ENCODE measurements at places on chromosomes 1 and 21. TPM values are rescaled to one million over a fixed set of nuclear protein-coding genes. Genes with fewer than 3 reads are reported as not detected.

DNA sequence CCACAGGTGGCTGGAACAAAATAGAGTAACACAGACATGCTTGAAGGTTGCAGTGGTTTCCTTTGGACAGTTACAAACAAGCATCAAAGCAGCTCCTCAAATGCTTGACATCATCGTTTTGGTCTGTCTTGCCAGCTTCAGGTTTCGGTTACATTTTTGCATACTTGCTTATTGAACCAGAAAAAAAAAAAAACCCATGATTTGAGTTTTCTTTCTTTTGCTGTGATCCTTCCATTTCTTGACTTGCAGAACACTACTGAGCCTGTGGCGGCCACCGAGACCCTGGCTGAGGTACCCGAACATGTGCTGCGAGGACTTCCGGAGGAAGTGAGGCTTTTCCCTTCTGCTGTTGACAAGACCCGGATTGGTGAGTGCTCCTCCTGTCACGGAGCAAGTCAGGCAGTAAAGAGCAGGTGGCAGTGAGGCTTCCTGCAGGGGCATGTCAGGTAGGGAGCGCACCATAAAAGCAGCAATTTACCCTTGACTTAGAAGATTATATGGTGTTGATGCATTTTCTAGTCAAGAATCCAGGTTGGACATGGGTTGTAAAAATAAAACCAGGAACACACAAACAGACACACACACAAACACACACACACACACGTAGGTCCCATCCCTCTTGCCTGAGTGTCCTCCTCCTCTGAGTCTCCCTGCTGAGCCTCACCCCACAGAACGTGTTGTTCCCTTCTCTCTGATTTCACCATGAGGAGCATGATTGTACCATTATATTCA is 30.9 kb downstream of the PRDM2 start:
- peak; percentile 56 for DNase-seq
- H3K4me3 ChIP-seq = peak overlapping the region; percentile 3
- H3K27ac ChIP-seq = peak overlapping the region; percentile 82
- H3K4me1 ChIP-seq = peaks cover 36% of the 10 kb centered on the region
- no peaks in the 10 kb centered on the region for H3K27me3 ChIP-seq
- H3K36me3 ChIP-seq = no peaks in the 10 kb centered on the region

Gene PPIAL4G
- not detected for total RNA-seq

- H3K36me3 ChIP-seq = no peaks in the 10 kb centered on the region
- H3K27me3 ChIP-seq = no peaks in the 10 kb centered on the region
- no peak overlapping the region for H3K4me3 ChIP-seq
- H3K4me1 ChIP-seq = no peaks in the 10 kb centered on the region
These were observed 595.6 kb upstream of the PKN2 start for GRCh38 chr1:88088481-88088880.

DNA sequence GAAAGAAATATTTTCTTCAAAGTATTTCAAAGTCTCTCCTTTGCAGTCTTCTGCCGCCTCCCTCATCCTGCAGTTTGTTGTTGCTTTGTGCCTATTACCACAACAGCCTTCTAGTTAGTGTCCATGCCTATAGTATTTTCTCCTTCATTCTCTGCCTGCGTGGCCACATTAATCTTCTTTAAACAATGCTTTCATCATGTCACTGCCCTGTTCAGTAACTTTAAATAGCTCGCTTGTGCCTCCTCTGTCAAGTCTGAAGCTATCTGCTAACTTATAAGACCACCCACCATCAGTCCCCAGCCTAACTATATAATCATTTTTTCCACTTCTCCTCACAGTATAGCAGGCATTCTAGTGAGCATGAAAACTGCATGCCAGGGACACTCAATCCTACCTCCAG is 290.3 kb downstream of the PDE4B start:
- no peak overlapping the region for H3K27ac ChIP-seq
- no peak overlapping the region for H3K4me3 ChIP-seq
- DNase-seq = no peak
- no peaks in the 10 kb centered on the region for H3K36me3 ChIP-seq
- H3K4me1 ChIP-seq = no peaks in the 10 kb centered on the region

DNA sequence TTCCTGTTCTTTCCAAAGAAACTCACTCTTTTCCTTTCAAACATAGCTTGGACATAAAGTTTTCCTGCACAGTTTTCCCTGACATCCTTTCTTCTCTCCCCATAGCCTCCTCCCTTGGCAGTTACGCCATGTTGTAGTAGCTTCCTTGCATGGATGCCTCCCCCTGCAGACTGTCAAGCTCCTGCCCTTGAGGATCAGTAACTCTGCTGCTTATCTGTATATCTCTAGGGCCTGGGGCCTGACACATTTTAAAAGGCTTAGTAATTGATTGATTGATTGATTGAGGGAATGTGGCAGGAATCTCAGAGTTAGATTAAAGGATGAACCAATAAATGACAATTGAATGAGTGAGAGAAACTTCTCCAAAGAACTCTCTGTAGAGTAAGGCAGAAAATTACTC is 143.7 kb downstream of the NEK7 start:
- H3K27ac ChIP-seq = no peak overlapping the region
- H3K4me3 ChIP-seq = no peak overlapping the region
- H3K27me3 ChIP-seq = no peaks in the 10 kb centered on the region
- no peaks in the 10 kb centered on the region for H3K4me1 ChIP-seq

DNA sequence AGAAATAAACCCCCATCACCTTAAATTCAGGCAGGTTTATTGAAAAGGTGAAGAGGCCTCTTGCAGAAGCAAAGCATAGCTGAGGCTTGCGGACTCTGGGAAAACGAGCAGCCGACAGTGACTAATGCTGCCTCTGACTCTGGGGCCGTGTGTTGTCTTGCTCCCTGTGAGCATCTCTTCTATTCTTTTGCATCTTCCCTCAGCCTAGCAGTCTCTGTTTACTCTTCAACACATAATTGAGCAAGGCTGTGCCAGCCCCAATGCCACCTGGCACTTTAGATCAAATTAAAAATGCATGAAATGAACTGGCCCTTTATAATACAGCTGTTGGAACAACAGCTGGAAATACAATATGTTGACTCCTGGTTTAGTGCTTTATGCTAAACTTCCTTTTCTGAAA is 18.4 kb upstream of the REG4 start:
- no peak overlapping the region for H3K4me3 ChIP-seq
- DNase-seq = no peak
- H3K27ac ChIP-seq = no peak overlapping the region
- H3K4me1 ChIP-seq = no peaks in the 10 kb centered on the region

Gene IL19
- not detected for total RNA-seq

DNA sequence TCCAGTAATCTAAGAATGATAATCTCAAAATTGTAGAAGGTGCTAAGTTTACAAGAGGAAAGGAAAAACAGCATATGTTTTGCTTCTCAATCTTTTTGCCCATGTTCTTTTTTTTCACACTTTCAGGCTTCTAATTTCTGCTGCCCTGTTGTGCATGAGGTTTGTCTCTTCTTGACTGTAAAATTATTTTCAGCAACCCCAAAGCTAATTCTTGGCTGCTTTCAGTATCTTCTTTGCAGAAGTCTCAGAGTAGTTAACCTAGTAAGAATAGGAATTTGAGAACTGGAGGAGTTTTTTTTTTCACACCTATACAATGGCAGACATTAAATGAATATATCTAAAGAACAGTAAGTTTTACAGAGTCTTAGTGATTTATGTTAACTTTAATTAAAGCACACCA is 26.4 kb downstream of the DENND2D start:
- no peaks in the 10 kb centered on the region for H3K4me1 ChIP-seq
- H3K36me3 ChIP-seq = peaks cover 8% of the 10 kb centered on the region
- no peaks in the 10 kb centered on the region for H3K27me3 ChIP-seq
- no peak overlapping the region for H3K4me3 ChIP-seq
- no peak overlapping the region for H3K27ac ChIP-seq
- DNase-seq = no peak

Gene CYP4A22
- not detected for total RNA-seq

DNA sequence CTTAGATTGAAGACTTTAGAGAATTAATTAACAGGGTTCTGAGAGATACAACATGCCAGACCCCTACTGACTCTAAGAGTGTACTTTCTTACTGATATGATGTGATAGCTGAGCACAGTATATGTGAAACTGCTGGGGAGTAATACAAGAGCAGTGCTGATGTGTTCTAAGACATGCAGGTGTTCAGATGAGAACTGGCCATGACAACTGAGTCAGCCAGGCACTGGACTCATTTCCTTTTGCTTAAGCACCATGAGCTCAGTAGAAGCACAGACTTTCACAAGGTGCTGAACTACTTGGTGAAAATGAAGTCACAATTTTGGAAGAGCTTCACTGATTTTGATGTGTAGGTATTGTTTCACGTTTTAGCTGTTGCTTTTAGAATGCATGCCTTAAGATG is 15.9 kb upstream of the POGZ start:
- H3K27ac ChIP-seq = no peak overlapping the region
- no peak overlapping the region for H3K4me3 ChIP-seq
- H3K4me1 ChIP-seq = peaks cover 4% of the 10 kb centered on the region
- no peak for DNase-seq
- no peaks in the 10 kb centered on the region for H3K36me3 ChIP-seq
- H3K27me3 ChIP-seq = no peaks in the 10 kb centered on the region

GRCh38 chr1:69269491-69269890 is 298.2 kb upstream of the LRRC7 start:
- no peaks in the 10 kb centered on the region for H3K36me3 ChIP-seq
- H3K4me3 ChIP-seq = no peak overlapping the region
- no peak overlapping the region for H3K27ac ChIP-seq
- DNase-seq = no peak
- peaks cover 4% of the 10 kb centered on the region for H3K4me1 ChIP-seq
- H3K27me3 ChIP-seq = no peaks in the 10 kb centered on the region

DNA sequence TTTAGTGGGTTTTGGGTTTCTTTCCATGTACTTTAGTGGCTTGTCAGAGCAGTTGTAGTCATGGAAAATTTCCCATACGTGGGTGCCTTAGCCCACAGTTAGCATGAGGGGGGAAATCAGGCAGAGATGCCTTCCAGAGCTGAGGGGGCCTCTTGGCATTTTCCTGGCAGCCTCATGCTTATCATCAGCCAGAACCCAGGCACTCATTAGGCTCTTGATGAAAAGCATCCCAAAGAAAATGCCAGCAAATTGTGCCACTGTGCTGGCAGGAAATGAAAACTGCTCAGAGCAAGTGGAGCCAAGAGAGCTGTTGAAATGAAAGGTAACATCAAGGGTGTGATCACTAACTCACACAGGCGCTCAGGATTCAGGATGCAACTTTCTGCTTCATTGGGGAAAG is 128.0 kb downstream of the TNNI3K start:
- no peaks in the 10 kb centered on the region for H3K27me3 ChIP-seq
- H3K36me3 ChIP-seq = no peaks in the 10 kb centered on the region
- DNase-seq = peak; percentile 66
- no peak overlapping the region for H3K4me3 ChIP-seq

- H3K4me1 ChIP-seq = peaks cover 3% of the 10 kb centered on the region
- H3K27ac ChIP-seq = no peak overlapping the region
- DNase-seq = no peak
- H3K27me3 ChIP-seq = no peaks in the 10 kb centered on the region
These were observed 8.2 kb downstream of the TMCC2 start for GRCh38 chr1:205235951-205236350.

Gene MFSD2A
- 23.9 TPM for total RNA-seq

Gene RAVER2
- 13.6 TPM for total RNA-seq

DNA sequence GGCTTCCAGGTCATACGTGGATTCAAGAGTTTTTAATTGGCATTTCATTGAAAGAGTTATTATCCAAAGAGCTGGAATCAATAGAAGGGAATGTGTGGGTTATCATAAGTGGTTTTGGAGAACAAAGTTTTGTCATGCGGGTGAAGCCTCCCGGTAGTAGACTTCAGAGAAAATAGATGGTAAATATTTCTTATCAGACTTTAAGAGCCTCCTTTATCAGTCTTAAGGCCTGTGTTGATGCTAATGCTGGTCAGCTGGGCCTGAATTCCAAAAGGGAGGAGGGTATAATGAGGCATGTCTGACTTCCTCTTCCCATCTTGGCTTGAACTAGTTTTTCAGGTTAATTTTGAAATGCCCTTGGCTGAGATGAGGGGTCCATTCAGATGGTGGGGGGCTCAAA is 89.7 kb downstream of the ITSN1 start:
- no peak overlapping the region for H3K4me3 ChIP-seq
- no peak for DNase-seq
- no peaks in the 10 kb centered on the region for H3K27me3 ChIP-seq
- H3K4me1 ChIP-seq = peaks cover 4% of the 10 kb centered on the region
- H3K36me3 ChIP-seq = no peaks in the 10 kb centered on the region
- no peak overlapping the region for H3K27ac ChIP-seq

Gene TNFSF18
- not detected for total RNA-seq

Gene TTC39A
- 48.2 TPM for total RNA-seq

DNA sequence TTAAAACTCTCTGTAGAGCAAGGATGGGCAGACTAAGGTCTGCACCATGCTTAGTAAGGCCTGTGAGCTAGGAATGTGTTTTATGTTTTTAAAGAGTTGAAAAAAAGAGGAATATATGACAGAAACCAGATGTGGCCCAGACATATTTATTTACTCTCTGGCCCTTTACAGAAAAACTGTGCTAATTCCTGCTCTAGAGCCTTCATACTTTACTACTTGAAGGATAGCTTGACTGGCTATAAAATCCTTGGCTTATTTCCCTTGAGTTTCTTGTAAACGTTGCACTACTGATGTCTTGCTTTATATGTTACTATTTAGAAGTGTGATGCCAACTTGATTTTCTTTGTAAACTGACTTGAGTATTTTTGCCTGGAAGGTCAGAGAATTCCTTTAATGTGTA is 33.5 kb downstream of the CTBS start:
- no peaks in the 10 kb centered on the region for H3K27me3 ChIP-seq
- H3K36me3 ChIP-seq = no peaks in the 10 kb centered on the region
- DNase-seq = no peak
- H3K4me3 ChIP-seq = no peak overlapping the region
- H3K4me1 ChIP-seq = no peaks in the 10 kb centered on the region

DNA sequence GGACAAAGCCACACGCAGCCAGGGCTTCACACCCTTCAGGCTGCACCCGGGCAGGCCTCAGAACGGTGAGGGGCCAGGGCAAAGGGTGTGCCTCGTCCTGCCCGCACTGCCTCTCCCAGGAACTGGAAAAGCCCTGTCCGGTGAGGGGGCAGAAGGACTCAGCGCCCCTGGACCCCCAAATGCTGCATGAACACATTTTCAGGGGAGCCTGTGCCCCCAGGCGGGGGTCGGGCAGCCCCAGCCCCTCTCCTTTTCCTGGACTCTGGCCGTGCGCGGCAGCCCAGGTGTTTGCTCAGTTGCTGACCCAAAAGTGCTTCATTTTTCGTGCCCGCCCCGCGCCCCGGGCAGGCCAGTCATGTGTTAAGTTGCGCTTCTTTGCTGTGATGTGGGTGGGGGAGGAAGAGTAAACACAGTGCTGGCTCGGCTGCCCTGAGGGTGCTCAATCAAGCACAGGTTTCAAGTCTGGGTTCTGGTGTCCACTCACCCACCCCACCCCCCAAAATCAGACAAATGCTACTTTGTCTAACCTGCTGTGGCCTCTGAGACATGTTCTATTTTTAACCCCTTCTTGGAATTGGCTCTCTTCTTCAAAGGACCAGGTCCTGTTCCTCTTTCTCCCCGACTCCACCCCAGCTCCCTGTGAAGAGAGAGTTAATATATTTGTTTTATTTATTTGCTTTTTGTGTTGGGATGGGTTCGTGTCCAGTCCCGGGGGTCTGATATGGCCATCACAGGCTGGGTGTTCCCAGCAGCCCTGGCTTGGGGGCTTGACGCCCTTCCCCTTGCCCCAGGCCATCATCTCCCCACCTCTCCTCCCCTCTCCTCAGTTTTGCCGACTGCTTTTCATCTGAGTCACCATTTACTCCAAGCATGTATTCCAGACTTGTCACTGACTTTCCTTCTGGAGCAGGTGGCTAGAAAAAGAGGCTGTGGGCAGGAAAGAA is 8.1 kb downstream of the PSRC1 start:
- H3K27me3 ChIP-seq = no peaks in the 10 kb centered on the region
- peaks cover 4% of the 10 kb centered on the region for H3K36me3 ChIP-seq
- no peak overlapping the region for H3K4me3 ChIP-seq
- peaks cover 45% of the 10 kb centered on the region for H3K4me1 ChIP-seq
- peak overlapping the region; percentile 94 for H3K27ac ChIP-seq

GRCh38 chr1:167524651-167525050 is 6.3 kb upstream of the CD247 start:
- H3K27me3 ChIP-seq = no peaks in the 10 kb centered on the region
- no peaks in the 10 kb centered on the region for H3K4me1 ChIP-seq
- H3K4me3 ChIP-seq = no peak overlapping the region
- no peak overlapping the region for H3K27ac ChIP-seq

Measured in thyroid gland (tissue), 4 donors.